ENCODE measurements at places on chromosomes 1 and 21. TPM values are rescaled to one million over a fixed set of nuclear protein-coding genes. Genes with fewer than 3 reads are reported as not detected.

SLC22A15 gene
- 0.16 TPM for total RNA-seq

SYCP1 gene
- not detected for total RNA-seq

AMY2A gene
- total RNA-seq, result not detected

CELA3A gene
- not detected for total RNA-seq

KIF21B gene
- total RNA-seq, result 1.3 TPM

LAD1 gene
- total RNA-seq, result 0.16 TPM

COL9A2 gene
- 0.16 TPM for total RNA-seq

Data from bladder microvascular endothelial cell (primary cell).